Right renal cortex interstitium (tissue), 3 donors: ENCODE measurements at places on chromosomes 13 and 19. TPM values are rescaled to one million over a fixed set of nuclear protein-coding genes. Genes with fewer than 3 reads are reported as not detected.

- DNase-seq: no peak
These were observed 13.0 kb downstream of the SAMD4B start for GRCh38 chr19:39355253-39355652.

DNA sequence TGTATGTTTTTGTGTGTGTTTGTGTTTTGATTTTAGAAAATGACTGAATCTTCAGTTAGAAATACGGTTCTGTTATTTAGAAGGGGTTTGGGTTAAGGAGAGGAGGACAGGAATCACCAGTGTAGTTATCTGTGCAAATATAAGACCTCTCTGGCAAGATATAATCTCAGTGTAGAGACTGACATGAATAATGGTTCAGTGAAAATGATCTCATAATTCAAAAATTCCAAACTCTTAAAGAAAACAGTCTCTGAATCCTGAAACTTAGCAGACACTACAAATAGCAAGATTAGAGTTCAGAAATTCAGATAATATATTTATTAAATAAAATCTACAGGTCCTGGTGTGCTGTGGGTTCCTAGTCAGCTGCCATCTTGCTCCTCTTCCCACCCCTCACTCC is 73.5 kb downstream of the PDS5B start:
- DNase-seq: no peak

GRCh38 chr19:17078920-17079709 is 3.5 kb downstream of the MYO9B start:
- no peak for DNase-seq

DNA sequence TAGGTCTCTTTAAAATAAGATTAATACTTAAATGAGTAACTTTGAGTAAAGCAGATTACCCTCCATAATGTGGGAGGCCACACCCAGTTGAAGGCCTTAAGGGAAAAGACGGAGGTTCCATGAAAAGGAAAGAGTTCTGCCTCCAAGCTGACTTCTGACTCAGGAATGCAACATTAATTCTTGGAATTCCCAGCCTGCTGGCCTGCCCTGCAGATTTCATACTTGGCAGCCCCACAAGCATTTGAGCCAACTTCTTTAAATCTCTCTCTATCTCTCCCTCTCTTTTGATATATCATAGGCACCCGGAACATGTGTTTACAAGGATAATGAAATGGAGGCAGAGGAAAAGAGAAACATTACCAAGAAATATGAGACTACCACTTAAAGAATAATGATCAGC is 902.3 kb upstream of the MIR17HG start:
- DNase-seq: no peak

- DNase-seq: no peak
These were observed 64.1 kb downstream of the DOCK9 start for GRCh38 chr13:98913741-98914140.

GRCh38 chr13:82917984-82918383 is 964.3 kb downstream of the SLITRK1 start:
- no peak for DNase-seq

DNA sequence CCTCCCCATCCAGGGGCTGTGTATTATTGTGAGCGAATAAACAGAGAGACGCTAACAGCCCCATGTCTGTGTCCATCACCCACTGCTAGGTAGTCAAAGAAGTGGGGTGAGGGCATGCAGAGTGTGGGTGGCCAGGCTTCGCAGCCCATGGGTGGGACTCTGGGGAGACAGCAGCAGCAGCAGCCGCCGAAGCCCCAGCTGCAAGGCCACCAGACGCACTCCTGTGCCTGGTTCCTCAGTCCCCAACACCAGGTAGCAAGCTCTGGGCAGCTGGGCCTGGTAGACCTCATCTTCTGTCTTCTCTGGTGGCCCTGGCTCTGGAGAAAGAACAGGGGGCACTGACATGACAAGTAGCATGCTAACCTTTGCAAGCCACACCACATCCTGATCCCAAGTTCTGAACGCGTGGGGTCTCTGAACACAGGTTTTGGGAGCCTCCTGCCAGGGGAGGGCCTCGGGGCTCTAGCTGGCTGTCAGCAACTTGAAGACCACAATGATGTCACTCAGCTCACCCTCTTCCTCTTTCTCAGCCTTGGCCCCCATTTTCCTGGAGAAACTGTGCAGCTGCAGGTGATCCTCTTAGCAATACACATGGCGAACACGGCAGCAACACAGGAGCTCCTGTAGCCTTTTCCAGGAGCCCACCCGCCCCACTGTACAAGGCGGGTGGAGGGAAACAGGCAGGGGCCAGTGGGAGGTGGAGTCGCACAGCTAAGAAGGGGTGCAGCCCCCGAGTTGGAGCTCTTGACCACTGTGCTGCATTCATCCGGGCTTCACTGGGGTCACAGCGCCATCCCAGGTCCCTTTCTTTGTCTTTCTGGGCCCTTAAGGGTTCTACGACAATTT is 5.8 kb downstream of the FUZ start:
- DNase-seq: no peak

- DNase-seq: no peak
These were observed 14.2 kb upstream of the PNMA8C start for GRCh38 chr19:46442808-46443450.

GRCh38 chr19:10503002-10503789 is at the start of gene KEAP1:
KEAP1 (minus strand) TSS chr19:10503356; CDS start chr19:10500033, 3,323 bp downstream.
- no peak for DNase-seq

DNA sequence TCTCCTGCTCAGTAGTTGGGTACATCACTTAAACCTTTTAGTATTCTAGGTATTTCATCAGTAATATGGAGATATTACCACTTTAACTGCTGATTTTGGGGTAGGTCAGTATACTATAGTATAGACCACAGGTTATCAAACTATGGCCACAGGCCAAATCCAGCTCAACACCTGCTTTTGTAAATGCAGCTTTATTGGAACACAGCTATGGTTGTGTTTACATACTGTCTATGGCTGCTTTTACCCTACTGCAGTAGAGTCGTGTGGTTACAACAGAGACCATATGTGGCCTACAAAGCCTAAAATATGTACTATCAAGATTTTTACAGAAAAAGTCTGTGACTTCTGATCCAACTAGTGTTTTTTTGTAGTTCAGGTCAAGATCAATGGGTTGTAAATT is 10.3 kb downstream of the COG6 start:
- no peak for DNase-seq

DNA sequence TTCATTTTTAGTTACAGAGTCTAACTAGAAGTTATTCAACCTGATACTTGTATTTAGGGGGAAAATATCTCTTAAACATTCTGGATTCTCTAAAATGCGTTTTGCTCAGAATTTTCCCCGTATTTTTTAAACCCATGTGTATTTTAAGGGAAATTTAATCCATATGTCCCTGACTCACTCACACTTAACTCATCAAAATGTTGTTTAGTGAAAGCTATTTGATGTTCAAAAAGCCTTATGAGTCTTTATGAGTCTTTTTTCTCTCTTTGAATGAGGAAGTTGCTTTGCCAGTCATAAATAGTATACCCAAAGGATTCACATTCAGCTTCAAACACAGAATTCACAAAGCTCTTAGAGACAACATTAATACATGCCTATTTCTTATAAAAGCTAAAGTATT is 16.4 kb downstream of the MAB21L1 start:
- no peak for DNase-seq

GRCh38 chr13:39682788-39683187 is 27.3 kb downstream of the COG6 start:
- no peak for DNase-seq

DNA sequence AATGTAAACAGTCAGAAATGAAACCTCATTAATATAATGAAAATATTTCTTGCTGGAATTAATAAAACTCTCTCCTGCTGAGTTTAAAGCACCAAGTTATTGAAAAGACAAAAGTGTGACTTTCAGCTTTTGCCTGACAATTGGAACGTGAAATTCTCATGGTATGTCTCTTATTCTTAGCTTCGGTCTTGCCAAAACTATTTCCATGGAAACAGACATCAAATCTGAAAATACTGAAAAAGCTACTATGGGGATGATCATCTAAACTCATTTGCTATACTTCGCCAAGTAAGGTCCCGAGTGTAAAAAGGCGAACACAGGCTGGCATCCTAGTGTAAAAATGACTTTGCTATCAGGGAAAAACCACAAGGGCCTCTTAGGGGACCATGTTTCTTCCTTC is 22.8 kb downstream of the HTR2A start:
- no peak for DNase-seq

- DNase-seq: no peak
These were observed 7.1 kb downstream of the NDUFA11 start for GRCh38 chr19:5896365-5897076.

GRCh38 chr13:21033212-21033840 is 28.1 kb downstream of the LATS2 start:
- DNase-seq: no peak

DNA sequence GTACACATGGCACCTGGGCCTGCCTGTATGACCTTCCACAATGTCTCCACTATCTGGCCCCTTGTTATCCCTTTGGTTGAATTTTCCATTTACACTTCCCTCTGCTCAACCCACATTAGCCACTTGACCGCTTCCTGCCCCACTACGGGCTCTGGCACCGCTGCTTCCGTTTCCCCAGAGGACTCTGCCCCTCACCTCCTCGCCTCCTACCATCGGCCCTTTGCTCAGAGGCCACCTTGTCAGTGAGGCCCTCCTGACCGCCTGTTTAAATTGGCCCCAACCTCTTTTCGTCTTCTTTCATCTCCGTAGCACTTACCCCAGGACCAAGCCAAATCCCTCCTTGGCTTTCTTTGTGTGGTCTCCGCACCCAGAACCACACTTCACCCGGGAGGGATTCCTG is 47.4 kb downstream of the SOX1 start:
- no peak for DNase-seq

KLF1 gene
- 0.44 TPM for polyA plus RNA-seq

TSSK6 gene
- polyA plus RNA-seq: 0.92 TPM

EID2B gene
- polyA plus RNA-seq: 3.3 TPM

KLK15 gene
- polyA plus RNA-seq: not detected

IL17D gene
- 9.2 TPM for polyA plus RNA-seq

TSHZ3 gene
- polyA plus RNA-seq: 12.3 TPM

SLC8A2 gene
- 0.28 TPM for polyA plus RNA-seq

CFAP97D2 gene
- polyA plus RNA-seq: not detected

EPS8L1 gene
- 40.0 TPM for polyA plus RNA-seq

C19orf67 gene
- 0.08 TPM for polyA plus RNA-seq

ELSPBP1 gene
- 0.76 TPM for polyA plus RNA-seq

WDFY2 gene
- 9.6 TPM for polyA plus RNA-seq

THSD8 gene
- polyA plus RNA-seq: 7.5 TPM

IRGC gene
- not detected for polyA plus RNA-seq

RNF225 gene
- not detected for polyA plus RNA-seq

ZNF530 gene
- 3.9 TPM for polyA plus RNA-seq

GJB6 gene
- 3.3 TPM for polyA plus RNA-seq

IZUMO1 gene
- polyA plus RNA-seq: not detected

MUC16 gene
- polyA plus RNA-seq: 0.14 TPM
